Tibial nerve (tissue), 4 donors: ENCODE measurements at places on chromosomes 4 and X. TPM values are rescaled to one million over a fixed set of nuclear protein-coding genes. Genes with fewer than 3 reads are reported as not detected.

Gene SHISA3
- total RNA-seq, result 55.5 TPM

Gene NUP62CL
- not detected for total RNA-seq

DNA sequence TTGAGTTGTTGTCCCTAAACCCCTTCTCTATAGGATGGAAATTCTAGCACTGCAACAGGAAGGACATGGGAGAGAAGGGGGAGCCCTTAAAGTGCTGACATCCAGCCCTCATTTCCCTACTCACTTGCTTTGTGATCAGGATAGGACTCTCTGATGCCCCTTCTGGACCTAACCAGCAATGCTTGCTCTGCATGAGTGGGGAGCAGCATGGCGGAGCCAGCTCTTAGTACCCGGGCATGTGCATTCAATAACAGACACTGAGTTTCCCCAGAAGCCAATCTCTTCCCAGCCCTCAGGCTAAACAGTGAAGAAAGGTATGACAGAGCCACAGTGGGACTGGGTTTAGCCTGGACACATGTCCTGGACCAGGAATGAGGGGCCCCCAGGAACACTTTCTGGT, 14.0 kb downstream of the SOD3 start:
- no peak for DNase-seq

DNA sequence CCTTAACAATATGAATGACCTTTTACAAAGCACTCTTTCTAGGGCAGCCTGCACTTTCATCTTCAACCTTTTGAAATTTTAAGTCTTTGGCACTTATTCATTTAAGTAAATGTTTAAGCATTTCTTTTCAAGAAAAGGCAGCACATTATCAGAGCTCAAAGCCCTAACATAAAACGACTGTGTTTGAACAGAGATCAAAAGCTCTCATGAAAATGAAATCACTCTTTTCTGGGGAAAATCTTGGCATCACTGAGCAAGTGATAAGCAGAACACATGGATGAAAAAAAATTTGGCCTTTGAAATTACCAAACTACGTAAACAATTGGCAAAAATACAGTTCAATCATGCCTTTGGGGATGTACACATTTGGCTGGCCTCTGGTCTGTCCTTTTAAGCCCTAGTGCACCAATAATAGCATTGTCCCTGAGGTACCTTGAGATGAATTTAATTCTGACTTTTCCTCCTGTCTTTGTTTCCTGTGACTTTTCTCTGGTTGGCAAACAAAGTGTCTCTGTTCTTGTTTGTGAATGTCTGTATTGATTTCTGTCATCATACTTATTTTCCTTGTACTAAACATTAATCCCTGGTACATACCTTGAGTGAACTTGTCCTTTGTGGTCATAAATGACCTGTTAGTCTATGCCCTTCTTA, 12.9 kb upstream of the ODAM start:
- DNase-seq, result no peak

DNA sequence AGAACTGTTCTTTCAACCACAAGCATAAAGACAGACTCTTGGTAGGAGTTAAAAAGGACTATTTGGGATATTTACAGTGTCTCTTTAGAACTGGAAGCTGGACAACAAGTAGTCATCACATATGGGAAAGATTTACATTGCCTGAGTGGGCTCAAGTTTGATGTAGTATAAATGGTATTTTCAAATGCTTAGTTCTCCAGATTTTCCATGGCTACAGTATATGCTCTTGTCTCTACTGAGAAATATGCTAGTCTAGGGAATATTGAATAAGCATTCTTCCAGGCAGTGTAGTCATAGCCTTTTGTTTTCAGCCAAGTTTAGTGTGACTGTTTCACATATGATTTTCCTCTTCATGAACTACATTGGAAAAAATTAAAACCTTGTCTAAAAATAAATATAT, 315.6 kb downstream of the ARHGAP24 start:
- no peak for DNase-seq

- DNase-seq, result no peak
These were observed at the start of gene TBX22 for GRCh38 chrX:80014141-80014940. TBX22 (plus strand) TSS chrX:80014753; CDS start chrX:80022270, 7,517 bp downstream.
